Aorta (tissue), 5 donors: ENCODE measurements at places on chromosomes 3 and 15. TPM values are rescaled to one million over a fixed set of nuclear protein-coding genes. Genes with fewer than 3 reads are reported as not detected.
A peak's percentile ranks its signal among the peaks of the same experiment; 100 is the strongest.

- no peaks in the 10 kb centered on the region for H3K4me1 ChIP-seq
- H3K4me3 ChIP-seq: no peak overlapping the region
- no peaks in the 10 kb centered on the region for H3K27me3 ChIP-seq
- H3K27ac ChIP-seq: no peak overlapping the region
- peaks cover 7% of the 10 kb centered on the region for H3K36me3 ChIP-seq
- no peak for DNase-seq
Measured at GRCh38 chr3:25748189-25748588, 35.1 kb downstream of the NGLY1 start.

DNA sequence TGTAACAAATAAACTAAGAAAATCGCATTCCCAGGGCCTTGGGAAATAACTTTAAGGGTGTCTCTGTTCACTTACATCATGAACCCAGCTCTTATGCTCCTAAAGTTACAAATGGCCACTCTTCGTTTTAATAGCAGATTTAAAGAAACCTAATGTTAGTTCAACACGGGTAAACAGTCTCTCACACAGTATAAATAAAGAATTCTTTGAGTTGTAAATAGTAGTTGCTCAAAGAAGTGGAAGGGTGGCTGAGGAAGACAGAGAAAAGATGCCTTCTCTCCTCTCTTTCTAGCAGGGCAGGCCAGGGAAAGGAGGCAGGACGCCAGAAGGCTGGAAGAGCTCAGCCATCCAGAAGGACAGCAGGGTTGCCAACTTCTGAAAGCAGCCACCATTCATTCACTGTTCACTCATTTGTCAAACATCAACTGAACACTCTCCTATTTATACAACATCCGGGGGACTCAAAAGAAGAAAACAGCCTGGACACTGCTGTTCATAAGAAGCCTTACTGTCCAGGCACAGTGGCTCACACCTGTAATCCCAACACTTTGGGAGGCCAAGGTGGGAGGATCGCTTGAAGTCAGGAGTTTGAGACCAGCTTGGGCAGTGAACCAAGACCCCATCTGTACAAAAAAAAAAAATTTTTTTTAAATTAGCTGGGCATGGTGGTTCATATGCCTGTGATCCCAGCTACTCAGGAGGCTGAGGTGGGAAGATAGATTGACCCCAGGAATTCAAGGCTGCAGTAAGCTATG, 47.3 kb downstream of the WWTR1 start:
- DNase-seq: no peak
- no peaks in the 10 kb centered on the region for H3K36me3 ChIP-seq
- peaks cover 6% of the 10 kb centered on the region for H3K4me1 ChIP-seq
- H3K4me3 ChIP-seq: no peak overlapping the region
- no peaks in the 10 kb centered on the region for H3K27me3 ChIP-seq

DNA sequence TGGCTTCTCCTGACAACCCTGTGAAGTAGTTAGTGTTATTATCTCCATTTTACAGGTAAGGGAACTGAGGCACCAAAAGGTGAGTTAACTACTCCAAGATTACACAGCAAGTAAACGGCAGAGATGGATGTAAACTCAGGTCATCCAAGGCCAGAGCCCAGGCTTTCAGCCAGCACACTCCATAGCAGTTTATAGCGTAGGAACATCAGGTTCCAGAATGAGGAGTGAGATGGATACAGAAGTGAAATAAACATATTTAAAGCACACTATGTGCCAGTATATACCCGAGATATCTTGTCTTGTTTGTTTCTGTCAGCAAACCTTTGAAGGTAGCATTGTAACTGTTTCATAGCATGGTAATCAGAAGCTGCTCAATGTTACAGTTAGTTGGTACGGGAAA, 279.0 kb downstream of the OXSM start:
- no peak overlapping the region for H3K27ac ChIP-seq
- H3K36me3 ChIP-seq: no peaks in the 10 kb centered on the region
- H3K4me1 ChIP-seq: no peaks in the 10 kb centered on the region
- no peak overlapping the region for H3K4me3 ChIP-seq
- no peaks in the 10 kb centered on the region for H3K27me3 ChIP-seq

GRCh38 chr3:69785769-69786320, 46.6 kb downstream of the MITF start:
- no peak overlapping the region for H3K27ac ChIP-seq
- no peak for DNase-seq
- peaks cover 2% of the 10 kb centered on the region for H3K4me1 ChIP-seq
- no peaks in the 10 kb centered on the region for H3K27me3 ChIP-seq
- H3K36me3 ChIP-seq: no peaks in the 10 kb centered on the region

The ADGRG7 gene
- total RNA-seq: 0.51 TPM

DNA sequence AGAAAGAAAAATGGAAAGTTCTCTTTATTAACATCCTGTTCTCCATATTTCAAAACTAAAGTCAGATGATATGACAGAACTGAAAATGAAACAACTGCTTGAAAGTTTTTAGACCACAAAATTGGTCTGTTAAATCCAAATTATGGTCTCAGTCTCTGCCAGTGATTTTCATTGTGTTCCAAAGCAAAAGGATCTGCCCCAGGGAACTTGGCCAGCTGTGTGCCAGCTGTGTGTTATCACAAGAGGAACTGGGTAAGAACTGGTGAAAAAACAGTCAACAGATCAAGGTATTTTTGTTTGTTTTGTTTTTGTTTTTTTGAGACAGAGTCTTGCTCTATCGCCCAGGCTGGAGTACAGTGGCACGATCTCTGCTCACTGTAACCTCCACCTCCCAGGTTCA, 323.3 kb downstream of the CTNNB1 start:
- no peaks in the 10 kb centered on the region for H3K36me3 ChIP-seq
- no peak for DNase-seq
- H3K27me3 ChIP-seq: no peaks in the 10 kb centered on the region
- H3K4me1 ChIP-seq: peaks cover 1% of the 10 kb centered on the region

GRCh38 chr15:44598892-44599291, 61.9 kb downstream of the EIF3J start:
- no peaks in the 10 kb centered on the region for H3K4me1 ChIP-seq
- peaks cover 4% of the 10 kb centered on the region for H3K36me3 ChIP-seq
- DNase-seq: no peak
- H3K27me3 ChIP-seq: no peaks in the 10 kb centered on the region
- no peak overlapping the region for H3K27ac ChIP-seq
- no peak overlapping the region for H3K4me3 ChIP-seq

DNA sequence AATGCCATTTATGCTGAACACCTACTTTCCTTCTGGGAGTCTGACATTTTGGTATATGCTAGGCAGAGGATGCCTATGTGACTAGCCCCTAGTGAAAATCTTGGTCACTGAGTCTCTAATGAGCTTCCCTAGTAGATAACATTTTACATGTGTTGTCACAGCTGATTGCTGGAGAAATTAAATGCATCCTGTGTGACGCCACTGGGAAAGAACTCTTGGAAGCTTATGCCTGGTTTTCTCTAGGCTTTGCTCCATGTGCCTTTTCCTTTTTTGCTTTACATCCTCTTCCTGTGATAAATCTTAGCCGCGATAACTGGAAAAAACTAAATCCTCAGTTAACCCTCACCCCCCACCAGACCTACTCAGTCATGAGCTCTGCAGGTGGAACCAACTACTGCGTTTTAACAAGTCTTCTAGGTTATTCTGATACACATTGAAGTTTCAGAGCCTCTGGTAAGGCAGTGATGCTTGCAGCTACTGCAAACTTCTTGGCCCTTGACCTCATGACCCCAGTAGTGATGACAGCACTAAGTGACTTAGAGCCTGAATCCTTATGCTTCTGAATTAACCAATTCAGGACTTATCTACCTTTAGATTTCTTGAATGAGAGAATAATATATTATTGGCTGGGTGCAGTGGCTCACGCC, 292.4 kb upstream of the SOX14 start:
- no peaks in the 10 kb centered on the region for H3K36me3 ChIP-seq
- no peaks in the 10 kb centered on the region for H3K27me3 ChIP-seq
- H3K27ac ChIP-seq: no peak overlapping the region
- no peak for DNase-seq
- H3K4me3 ChIP-seq: no peak overlapping the region

DNA sequence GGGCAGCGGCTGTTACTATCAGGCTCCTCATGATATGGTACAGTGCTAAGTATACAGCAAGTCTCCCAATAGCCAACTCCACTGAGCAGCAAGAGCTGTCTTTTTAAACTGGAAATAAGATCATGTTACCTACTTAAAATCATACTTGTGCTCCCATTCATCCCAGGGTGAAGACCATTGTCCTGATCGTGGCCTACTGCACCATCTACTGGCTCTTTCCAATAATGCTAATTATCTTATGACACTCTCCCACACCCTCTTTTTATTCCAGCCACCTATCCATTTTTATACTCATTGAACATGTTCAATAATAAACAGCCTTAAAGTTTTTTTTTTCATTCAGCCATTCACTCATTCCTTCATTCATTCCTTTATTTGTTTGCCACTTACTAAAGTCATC, 117.7 kb downstream of the GBE1 start:
- no peak overlapping the region for H3K4me3 ChIP-seq
- no peak for DNase-seq
- H3K27me3 ChIP-seq: no peaks in the 10 kb centered on the region

GRCh38 chr15:67124111-67124510, 58.7 kb downstream of the SMAD3 start:
- H3K36me3 ChIP-seq: no peaks in the 10 kb centered on the region
- peaks cover 2% of the 10 kb centered on the region for H3K4me1 ChIP-seq
- H3K27me3 ChIP-seq: no peaks in the 10 kb centered on the region
- DNase-seq: no peak
- peak overlapping the region; percentile 6 for H3K27ac ChIP-seq

- H3K4me3 ChIP-seq: no peak overlapping the region
- H3K27me3 ChIP-seq: no peaks in the 10 kb centered on the region
- no peak overlapping the region for H3K27ac ChIP-seq
- no peaks in the 10 kb centered on the region for H3K36me3 ChIP-seq
- H3K4me1 ChIP-seq: peaks cover 9% of the 10 kb centered on the region
Measured at GRCh38 chr15:58526647-58527192, 94.9 kb downstream of the LIPC start.

DNA sequence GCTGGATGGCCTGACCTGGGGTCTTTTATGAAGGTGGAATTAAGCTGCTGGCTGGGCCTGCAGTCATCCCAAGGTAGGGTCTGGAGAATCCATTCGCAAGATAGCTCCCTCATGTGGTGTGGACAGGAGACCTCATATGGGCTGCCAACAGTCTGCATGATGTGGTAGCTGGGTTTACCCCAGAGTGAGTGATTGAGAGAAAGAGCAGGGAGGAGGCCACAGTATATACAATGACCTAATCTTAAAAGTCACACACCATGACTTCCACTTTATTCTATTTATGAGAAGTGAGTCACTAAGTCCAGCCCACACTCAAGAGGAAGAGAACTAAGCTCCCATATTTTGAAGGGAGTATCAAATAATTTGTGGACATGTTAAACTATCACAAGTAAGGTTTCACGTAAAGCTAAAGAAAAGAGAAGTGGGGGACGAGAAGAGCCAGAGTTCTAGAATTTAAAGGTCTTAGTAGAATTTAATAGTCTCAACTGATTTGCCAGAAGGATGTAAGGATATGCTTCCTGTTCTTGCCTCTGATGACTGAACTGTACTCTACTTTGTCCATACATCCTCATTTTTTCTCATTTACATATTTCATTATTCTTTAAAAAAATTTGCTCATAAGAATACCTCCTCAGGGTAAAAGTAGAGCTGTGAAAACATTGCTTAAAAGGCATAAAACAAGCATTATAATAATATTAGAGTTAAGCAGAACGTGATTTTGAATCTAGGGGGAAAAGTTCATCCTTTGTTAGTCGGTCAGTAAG, 184.4 kb downstream of the PEX5L start:
- H3K4me3 ChIP-seq: no peak overlapping the region
- no peaks in the 10 kb centered on the region for H3K27me3 ChIP-seq
- no peaks in the 10 kb centered on the region for H3K4me1 ChIP-seq
- H3K36me3 ChIP-seq: no peaks in the 10 kb centered on the region

DNA sequence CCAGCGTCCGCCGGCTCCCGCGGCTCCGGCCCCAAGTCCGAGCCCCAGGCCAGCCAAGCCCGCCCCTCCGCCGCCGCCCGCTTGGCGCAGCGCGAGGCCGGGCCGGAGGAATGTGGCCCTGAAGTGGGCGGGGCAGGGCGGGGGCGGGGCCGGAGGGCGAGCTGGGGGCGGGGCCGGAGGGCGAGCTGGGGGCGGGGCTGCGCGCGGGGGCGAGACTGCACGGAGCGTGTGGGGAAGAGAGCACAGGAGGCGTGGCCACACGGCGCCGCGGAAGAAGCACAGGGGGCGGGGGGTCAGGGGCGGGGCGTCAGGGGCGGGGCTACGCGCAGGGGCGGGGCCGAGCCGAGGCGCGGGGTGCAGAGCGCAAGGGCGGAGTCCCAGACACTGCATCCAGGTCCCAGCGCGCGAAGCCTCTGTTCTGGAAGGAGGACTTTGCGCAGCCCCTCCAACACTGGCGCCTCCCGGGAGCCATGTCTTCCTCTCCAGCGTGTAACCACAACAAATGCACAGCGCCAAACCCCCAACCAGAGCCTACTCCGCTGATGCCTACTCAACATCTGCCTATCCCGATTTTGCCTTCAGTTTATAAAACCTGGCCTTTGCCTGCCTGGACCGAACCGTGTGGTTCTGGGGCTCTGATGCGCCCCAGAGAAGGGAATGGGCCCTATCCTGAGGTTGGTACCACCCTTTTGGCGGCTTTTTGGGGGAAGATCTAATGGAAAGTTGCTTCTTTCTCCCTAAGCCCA, 105.5 kb downstream of the IQSEC1 start:
- H3K36me3 ChIP-seq: no peaks in the 10 kb centered on the region
- DNase-seq: peak; percentile 94
- peaks cover 3% of the 10 kb centered on the region for H3K4me1 ChIP-seq
- H3K4me3 ChIP-seq: peak overlapping the region; percentile 90

DNA sequence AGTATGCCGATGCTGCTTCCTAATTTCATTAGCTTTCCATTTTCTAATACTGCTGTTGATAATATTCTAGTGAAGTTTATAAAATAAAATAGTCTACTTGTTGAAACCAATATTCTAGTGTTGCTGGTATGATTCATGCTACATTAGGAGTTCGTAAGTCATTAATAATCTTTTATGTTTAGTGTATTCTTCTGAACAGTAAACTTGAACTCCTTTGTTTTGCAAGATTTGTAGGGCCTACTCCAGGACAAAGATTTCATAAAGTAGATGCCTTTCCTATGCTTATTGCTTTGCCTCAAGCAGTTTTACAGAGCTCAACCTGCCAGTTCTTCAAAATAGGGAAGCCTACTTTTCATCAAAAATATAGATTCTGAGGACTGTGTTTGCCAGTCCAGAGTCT, 111.5 kb downstream of the RSRC1 start:
- H3K36me3 ChIP-seq: no peaks in the 10 kb centered on the region
- no peak for DNase-seq
- H3K4me3 ChIP-seq: no peak overlapping the region
- no peaks in the 10 kb centered on the region for H3K4me1 ChIP-seq
- no peak overlapping the region for H3K27ac ChIP-seq

The RHCG gene
- total RNA-seq: not detected

GRCh38 chr3:124861041-124861440, 26.1 kb downstream of the ITGB5 start:
- peaks cover 3% of the 10 kb centered on the region for H3K4me1 ChIP-seq
- DNase-seq: no peak
- peak overlapping the region; percentile 95 for H3K27ac ChIP-seq
- H3K4me3 ChIP-seq: no peak overlapping the region
- no peaks in the 10 kb centered on the region for H3K36me3 ChIP-seq

- no peaks in the 10 kb centered on the region for H3K4me1 ChIP-seq
- no peak overlapping the region for H3K4me3 ChIP-seq
- DNase-seq: no peak
- H3K36me3 ChIP-seq: no peaks in the 10 kb centered on the region
- no peak overlapping the region for H3K27ac ChIP-seq
- H3K27me3 ChIP-seq: no peaks in the 10 kb centered on the region
Measured at GRCh38 chr3:156180077-156180476, 59.7 kb downstream of the KCNAB1 start.
